ENCODE measurements at places on chromosomes 4 and X.

- no peak for DNase-seq
These were observed 4.9 kb upstream of the NAA11 start for GRCh38 chr4:79330720-79331119.

DNA sequence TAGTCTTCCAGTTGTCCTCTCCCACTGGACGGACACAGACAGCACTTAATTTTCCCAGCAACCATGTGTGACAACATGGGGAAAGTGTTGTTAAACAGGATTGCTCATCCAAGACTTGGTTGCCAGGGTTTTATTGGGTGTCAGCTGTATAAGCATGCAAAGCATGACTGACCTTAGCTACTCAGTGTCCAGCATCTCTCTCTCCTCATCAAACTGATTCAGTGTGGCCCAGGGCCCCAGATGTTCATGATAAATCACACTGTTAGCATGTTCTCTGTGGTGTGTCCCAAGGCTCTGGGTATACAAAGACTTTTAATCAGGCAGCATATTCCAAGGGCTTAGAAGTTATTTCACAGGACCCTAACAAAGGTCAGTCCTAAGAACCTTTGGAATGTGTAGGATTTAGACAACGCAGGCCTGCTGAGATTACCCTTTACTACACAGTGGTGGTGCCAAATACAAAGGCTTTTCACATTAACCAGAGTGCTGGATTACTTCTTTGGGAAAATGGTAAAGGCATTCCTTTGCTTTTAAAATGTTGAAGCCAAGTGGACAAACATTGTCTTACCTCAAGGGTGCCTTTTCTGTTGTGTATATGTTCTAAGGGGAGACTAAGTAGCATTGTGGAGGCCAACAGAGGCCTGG is 213.3 kb downstream of the GLUD2 start:
- DNase-seq = no peak

DNA sequence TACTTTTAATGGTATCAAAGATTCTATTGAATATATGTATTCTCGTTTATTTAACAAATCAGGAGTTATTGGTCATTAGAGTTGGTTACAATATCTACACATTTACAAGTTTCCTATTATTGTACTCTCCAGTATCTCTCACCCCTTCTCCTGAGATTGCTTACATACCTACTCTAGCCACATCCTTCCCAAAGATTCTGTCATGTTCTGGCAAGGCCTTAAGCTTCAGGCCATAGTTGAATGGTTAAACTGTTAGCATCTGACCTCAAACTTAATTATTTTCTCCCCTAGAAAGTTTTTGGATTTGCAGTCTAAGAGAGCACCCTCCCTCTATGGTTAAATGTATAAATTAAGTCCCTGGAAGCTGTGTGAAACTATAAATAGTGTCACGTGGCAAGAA is 784.2 kb downstream of the GLUD2 start:
- DNase-seq = no peak

DNA sequence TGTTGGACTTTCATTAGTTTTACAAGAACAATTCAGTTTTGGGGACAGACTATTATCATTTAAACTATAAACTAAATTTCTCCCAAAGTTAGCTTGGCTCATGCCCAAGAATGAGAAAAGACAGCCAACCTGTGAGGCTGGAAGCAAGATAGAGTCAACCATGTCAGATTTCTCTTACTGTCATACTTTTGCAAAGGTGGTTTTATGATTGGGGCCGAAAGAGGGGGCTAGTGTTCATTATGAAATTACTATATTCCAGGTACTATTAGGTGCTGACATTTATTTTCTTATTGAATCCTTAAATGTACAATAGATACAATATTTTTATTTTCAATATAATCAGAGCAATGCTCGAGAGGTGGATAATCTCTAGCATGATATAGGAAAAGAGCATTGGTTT is 30.6 kb downstream of the HERC6 start:
- DNase-seq = no peak

- DNase-seq = no peak
These were observed 68.4 kb downstream of the ARHGEF38 start for GRCh38 chr4:105620640-105621323.

- DNase-seq = no peak
These were observed 15.9 kb upstream of the PDLIM5 start for GRCh38 chr4:94435874-94436273.

- DNase-seq = no peak
These were observed 224.8 kb upstream of the EDA2R start for GRCh38 chrX:66863721-66864120.

GRCh38 chrX:154063234-154063633 is 34.3 kb downstream of the MECP2 start:
- no peak for DNase-seq

- no peak for DNase-seq
These were observed 11.5 kb downstream of the S100G start for GRCh38 chrX:16661495-16661894.

DNA sequence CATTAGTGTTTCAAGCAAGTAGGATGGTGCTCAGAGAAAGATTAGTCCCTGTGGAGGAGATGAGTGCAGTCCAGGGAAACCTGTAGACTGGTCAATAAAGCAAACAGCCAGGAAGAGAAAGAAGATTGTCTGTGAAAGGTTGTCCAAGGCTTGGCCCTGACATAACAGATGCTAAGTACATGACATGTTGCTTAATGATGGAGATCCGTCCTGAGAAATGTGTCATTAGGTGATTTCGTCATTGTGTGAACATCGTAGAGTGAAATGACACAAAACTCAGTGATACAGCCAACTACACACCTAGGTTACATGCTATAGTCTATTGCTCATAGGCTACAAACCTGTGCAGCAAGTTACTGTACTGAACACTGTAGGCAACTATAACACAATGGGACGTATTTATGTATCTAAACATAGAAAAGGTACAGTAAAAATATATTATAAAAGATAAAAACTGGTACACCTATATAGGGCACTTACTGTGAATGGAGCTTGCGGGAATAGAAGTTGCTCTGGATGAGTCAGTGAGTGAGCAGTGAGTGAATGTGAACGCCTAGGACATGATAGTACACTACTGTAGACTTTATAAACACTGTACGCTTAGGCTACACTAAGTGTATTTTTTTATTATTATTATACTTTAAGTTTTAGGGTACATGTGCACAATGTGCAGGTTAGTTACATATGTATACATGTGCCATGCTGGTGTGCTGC is 9.0 kb upstream of the PRSS48 start:
- DNase-seq = no peak
